Activated gamma-delta T cell treated with anti-CD3 and anti-CD28 coated beads, Interleukin-2, amount 50 U/mL, for 16 hours (primary cell): ENCODE measurements at places on chromosomes 11 and 22.

DNA sequence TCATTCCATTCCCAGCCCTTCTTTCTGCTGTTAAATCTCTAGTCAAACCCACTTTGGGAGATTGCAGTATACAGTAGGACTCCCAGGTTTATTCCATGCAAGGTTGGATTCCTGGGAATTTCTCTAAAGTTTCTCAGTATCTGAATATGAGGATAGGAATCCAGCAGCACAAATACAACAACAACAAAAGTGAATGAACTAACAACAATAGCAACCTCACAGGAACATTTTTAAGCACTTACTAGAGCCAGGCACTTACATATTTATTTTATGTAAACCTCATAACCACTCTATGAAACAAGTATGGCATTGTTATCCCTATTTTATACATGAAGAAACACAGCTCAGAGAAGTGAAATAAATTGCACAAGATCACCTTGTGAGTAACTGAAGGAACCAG is 1.9 kb downstream of the MMP7 start:
- no peak for DNase-seq

- DNase-seq, result no peak
Measured at GRCh38 chr11:71248656-71249055, 3.7 kb downstream of the SHANK2 start.

GRCh38 chr11:125164422-125165110 is at the start of gene PKNOX2:
Gene PKNOX2 (plus strand): TSS chr11:125164751. CDS start chr11:125351306, 186,555 bp downstream.
- peak; percentile 21 for DNase-seq

DNA sequence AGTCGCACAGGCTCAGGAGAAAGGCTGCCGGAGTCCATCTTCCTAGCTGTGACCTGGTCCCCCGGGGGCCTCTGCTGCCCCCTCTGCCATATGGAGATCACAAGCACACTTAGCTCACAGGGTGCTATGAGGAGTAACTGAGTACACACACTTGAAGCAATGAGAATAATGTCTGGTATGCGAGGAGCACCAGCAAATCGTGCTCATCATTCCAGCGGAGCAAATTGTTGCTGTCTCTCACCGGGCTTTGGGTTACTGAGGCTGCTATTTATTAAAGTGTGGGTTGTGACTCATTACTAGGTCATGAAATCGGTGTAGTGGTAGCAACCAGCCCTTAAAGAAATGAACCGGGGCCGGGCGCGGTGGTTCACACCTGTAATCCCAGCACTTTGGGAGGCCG is 48.1 kb upstream of the EIF3D start:
- no peak for DNase-seq

DNA sequence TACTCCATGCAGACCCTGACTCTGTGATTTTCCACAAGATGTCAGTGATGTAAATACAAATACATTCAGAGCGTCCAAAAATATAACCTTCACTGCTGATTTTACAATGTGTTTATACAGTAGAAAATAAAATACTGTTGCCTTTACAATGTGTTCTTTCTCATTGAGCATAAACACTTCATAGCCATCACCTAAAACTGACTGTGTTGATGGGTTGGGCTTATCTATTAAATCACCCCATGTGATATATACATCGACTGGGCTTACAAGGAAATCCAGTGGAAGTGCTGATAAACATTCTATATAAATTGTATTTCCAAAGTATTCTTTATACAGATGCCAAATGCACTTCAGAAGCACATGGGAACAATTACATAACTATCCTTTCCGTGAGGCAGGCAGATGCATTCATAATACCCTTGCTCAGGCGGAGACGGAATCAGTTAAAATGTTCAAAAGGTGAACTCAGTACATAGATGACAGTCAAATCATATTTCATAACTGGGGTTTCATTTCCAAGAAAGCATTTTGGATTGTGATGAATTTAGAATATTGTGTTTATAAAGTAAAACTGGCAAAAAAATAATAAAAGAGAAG is 27.7 kb downstream of the DDI1 start:
- no peak for DNase-seq

GRCh38 chr11:88070437-88070836 is 104.8 kb downstream of the RAB38 start:
- DNase-seq, result no peak

GRCh38 chr22:46575911-46576555 is 38.6 kb upstream of the CELSR1 start:
- DNase-seq, result no peak

GRCh38 chr11:116082256-116082655 is 578.0 kb upstream of the CADM1 start:
- DNase-seq, result no peak

- DNase-seq, result no peak
Measured at GRCh38 chr11:90219438-90219837, 3.4 kb downstream of the CHORDC1 start.

DNA sequence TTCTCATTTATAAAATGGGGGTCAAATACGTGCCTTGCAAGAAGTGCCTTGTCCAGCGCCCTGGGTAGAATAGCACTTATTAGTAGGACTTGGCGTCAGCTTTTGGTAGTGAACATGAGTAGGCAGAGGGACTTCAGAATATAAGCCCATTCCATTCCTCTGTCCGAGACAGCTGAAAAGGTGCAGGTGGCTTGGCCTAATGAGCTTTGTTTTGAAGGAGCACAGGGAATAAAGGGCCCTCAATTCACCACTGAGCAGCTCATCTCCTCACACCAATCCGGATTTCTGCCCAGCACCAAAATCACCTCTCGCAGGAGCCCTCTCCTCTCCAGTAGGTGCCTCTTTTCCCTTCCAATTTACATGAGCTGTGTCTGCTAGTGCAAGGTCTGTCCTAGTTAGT is 91.2 kb downstream of the DSCAML1 start:
- DNase-seq, result no peak

DNA sequence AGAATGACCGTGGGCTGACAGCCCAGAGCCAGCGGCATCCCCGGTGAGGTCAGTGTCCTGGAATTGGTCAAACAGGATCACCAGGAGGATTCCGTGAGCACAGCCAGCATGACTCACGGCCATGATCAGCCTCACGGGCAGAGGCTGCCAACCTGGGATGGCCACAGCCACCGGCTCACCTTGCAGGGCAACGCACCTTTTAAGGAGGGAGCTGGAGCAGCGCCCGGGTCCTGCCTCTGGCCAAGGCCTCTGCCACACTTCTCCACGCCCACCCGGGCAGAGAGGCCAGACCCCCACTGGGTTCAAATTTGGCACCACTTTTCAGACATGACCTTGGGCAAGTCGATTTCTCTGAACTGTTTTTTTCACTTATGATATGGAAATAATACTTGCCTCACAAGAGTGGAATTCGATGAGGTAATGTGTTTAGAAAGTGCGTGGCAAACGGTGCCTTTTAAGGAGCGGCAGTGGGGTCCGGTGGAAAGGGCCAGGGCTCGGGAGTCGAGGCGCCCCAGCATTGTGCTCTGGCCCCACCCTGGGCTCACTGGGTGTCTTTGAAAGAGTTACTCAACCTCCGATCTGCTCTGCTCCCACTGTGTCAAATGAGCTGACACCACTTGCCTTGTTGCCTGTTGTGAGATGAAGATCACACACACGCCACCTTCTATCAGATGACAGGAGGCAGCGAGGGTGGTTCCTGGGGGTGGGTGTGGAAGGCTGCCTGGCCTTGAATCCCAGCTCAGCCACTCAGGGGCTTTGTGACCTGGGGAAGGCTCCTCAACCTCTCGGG is 16.0 kb downstream of the TXN2 start:
- DNase-seq, result no peak

DNA sequence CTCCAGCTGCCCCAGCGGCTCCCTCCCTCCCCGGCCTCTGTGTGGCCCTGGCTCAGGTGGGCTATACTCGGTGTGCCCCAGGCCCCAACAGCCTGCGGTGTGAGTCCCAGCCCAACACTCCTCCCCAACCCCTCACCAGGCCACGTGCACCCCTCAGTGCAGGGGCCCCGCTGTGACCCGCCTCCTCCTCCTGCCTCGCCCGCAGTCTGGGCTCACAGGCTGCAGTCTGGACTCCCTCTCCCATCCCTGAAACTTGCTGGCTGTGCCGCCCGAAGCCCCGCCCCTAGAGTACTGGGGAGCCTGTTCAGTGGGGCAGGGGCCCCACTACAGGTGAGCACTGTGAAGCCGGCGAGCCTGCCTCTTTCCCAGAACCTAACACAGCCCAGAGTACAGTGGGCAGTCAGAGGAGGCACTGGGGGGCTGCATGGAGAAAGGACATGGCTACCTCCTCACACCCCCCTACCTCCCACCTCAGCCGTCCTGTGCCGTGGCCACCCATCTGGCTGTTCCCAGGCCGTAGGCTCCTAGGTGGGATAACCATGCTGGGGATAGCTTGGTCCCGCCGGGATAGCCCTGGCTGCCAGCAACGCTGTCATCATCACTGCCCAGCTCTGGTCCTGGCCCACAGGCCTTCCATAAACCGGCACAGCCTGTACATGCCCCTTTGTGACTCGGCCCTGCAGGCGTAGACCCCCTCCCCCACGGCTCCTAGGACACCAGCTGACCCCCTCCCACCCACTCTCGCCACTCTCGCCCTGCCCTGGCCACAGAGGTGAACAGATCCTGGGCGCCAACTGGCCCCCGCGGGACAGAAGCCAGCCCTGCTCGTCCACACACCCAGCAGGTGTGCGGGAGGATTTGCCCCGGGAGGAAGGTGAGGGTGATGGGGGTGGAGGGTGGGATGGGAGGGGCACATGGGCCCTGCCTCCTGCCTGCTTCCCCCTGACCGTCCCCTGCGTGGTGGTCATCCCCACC is 29.7 kb downstream of the CELSR1 start:
- DNase-seq, result no peak

GRCh38 chr11:67416416-67417335 is 1.2 kb downstream of the CARNS1 start:
- peak; percentile 57 for DNase-seq

GRCh38 chr11:23585416-23586104 is 725.3 kb upstream of the CCDC179 start:
- DNase-seq, result no peak

GRCh38 chr11:932435-932834 is 6.8 kb downstream of the AP2A2 start:
- DNase-seq, result no peak

DNA sequence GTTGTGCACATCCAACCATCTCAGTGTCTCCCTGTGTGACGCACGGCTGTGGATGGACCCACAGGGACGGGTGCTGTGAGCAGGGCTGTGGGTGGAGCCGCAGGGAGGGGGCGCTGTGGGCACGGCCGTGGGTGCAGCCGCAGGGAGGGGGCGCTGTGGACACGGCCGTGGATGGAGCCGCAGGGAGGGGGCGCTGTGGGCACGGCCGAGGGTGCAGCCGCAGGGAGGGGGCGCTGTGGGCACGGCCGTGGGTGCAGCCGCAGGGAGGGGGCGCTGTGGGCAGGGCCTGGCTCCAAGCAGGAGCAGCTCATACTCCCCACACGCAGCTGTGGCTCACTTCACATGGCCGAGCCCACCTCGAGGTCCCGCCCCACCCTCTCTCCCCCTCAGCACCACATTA is 6.0 kb upstream of the MAPK11 start:
- no peak for DNase-seq

GRCh38 chr11:71076525-71077304 is 175.7 kb downstream of the SHANK2 start:
- DNase-seq, result no peak

GRCh38 chr11:19817265-19817851 is 104.7 kb downstream of the NAV2 start:
- DNase-seq, result no peak

DNA sequence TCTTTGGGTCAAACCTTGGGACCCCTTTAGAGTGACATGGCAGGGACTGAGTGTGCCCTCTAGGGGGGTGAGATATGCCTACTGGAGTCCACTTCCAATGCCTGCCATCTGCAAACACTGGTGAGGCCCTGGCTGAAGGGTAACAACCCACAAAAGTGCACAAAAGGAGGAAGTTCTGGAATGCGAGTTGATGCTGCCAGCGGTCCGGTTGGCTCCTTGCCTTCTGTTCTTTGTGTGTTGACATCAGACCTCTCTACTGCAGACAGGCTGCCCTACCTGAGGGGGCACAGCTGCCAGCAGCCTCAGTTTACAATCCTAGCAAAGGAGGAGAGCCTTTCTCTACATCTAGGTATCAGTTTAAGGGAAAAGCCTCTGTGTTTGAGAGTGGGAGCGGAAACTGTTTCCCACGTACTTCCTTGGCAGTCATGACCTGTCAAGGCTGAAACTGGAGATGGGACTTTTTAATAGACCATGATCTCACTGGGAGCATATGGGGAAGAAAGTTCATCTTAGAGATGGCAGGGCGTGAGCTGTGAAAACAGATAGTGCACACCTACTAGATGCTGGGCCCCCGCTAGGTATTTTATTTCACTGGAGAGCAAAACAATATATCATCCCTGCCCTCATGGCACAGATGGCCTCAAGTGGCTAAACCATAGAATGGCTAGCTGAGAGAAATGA is 27.2 kb downstream of the BMAL1 start:
- DNase-seq, result no peak

DNA sequence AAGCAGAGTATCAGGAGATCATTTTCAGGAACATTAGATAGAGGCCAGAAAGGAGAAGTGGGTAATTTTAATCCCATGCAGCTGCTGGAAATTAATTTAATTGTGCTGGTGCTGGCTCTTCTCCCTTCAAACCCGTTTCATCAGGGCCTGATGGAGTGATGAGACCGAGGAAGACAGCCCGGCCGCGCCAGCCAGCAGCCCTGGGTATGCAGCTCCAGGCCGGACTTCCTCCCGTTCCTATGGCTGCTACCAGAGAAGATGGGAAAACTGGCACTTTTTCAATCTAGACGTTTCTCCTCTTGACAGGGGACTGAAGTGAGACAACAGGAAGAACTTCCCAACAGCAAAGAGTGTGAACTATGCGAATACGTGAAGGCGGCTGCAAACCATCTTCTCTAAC is 24.6 kb upstream of the ZBTB16 start:
- DNase-seq, result no peak

DNA sequence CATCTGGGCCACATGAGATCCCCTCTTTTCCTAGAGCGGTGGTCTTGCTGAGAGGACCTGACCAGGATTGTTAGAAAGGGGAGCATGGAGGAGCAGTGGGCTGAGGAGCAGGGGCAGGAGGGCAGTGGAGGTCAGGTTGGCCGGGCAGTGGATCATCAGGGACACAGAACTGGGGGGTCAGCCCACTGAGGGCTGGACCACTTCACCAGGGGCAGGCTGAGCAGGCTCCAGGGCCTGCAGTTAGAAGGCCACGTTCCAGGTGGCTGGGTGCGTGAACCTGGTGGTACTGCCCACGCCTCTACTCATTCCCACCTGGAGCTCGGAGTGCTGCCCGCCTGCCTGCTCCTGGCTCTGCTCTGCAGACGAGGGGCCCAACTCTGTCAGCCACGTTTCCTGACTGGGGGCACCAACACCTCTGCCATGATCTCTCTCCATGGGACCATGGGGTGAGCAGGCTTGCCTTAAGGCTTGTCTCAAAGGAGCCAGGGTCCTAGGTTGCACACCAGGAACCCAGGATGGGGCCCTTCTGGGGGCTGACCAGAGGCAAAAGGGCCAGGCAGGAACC is 9.7 kb downstream of the MRGPRF start:
- DNase-seq, result no peak
